ENCODE measurements at places on chromosomes 4 and X. TPM values are rescaled to one million over a fixed set of nuclear protein-coding genes. Genes with fewer than 3 reads are reported as not detected.
A peak's percentile ranks its signal among the peaks of the same experiment; 100 is the strongest.

DNA sequence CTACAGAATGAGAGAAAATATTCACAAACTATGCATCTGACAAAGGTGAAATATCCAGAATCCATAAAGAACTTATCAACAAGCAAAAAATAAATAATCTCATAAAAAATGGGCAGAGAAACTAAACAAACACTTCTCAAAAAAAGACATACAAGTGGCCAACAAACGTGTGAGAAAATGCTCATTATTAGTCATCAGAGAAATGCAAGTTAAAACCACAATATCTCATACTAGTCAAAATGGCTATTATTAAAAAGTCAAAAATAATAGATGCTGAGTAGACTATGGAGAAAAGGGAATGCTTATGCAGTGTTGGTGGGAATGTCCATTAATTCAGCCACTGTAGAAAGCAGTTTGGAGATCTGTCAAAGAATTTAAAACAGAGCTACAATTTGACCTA lies 533.3 kb downstream of the TMA16 start:
- H3K27ac ChIP-seq: no peak overlapping the region
- H3K4me1 ChIP-seq: no peaks in the 10 kb centered on the region
- H3K36me3 ChIP-seq: no peaks in the 10 kb centered on the region
- H3K4me3 ChIP-seq: no peak overlapping the region
- DNase-seq: no peak

DNA sequence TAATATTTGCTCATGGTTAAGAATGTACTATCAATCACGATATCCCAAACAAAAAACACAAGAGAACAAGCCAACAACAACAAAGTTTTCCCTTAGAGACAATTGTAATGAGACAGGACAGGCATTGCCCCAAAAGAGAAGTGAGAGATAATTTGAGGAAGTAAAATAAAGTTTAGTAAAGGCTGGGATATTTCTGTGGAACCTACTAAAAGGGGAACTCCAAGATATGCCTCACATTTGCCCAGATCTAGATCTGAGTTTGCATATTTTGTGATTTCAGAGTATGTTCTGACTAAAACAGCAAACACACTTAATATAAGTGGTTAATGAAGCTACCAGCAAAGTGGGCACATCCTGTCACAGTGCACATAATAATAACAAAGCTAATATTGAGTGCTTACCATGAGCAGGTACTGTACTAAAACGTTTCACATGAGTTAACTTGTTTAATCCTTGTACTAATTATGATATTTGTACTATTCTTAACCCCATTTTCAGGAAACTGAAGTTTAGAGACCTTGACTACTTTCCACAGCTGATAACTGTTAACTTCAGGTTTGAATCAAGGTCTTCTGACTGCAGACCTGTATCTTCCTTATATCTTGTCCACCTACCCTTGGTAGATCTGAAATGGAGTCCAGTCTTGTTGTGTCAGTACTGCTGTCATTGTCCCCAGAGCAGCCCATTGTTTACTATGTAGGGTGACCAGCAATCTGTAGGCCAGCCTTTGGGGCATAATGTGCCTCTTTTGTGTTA lies 26.0 kb upstream of the BMP2K start:
- no peaks in the 10 kb centered on the region for H3K27me3 ChIP-seq
- H3K4me1 ChIP-seq: no peaks in the 10 kb centered on the region
- DNase-seq: no peak
- no peak overlapping the region for H3K4me3 ChIP-seq

GRCh38 chr4:58767598-58767997 lies 1657.4 kb upstream of the IGFBP7 start:
- H3K36me3 ChIP-seq: no peaks in the 10 kb centered on the region
- H3K27me3 ChIP-seq: no peaks in the 10 kb centered on the region
- H3K4me1 ChIP-seq: no peaks in the 10 kb centered on the region
- no peak overlapping the region for H3K4me3 ChIP-seq
- no peak overlapping the region for H3K27ac ChIP-seq

DNA sequence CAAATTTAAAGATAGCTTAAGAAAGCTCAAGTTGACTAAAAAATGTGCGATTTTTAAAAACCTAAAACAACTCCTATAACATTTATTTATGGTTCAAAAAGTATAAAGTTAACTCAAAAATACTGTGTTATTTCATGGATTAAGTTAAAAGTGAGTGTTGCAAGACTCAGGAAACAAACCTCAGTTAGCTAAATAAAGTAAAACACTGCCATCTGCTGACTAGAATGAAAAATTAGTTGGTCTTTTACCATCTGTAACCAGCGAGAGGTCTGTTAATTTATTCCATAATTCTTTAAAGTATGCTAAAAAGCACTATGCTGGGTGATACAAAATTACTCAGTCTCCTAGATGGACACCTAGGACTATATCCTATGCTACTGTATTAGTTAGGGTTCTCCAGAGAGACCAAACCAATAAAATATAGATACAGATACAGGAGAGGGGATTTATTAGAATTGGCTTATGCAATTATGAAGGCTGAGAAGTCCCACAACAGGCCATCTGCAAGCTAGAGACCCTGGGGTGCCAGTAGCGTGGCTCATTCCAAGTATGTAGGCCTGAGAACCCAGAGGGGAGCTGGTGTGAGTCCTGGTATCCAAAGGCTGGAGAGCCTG lies 4.9 kb upstream of the WDFY3 start:
- no peaks in the 10 kb centered on the region for H3K27me3 ChIP-seq
- no peak overlapping the region for H3K4me3 ChIP-seq
- H3K27ac ChIP-seq: no peak overlapping the region
- H3K4me1 ChIP-seq: peaks cover 25% of the 10 kb centered on the region
- H3K36me3 ChIP-seq: no peaks in the 10 kb centered on the region

DNA sequence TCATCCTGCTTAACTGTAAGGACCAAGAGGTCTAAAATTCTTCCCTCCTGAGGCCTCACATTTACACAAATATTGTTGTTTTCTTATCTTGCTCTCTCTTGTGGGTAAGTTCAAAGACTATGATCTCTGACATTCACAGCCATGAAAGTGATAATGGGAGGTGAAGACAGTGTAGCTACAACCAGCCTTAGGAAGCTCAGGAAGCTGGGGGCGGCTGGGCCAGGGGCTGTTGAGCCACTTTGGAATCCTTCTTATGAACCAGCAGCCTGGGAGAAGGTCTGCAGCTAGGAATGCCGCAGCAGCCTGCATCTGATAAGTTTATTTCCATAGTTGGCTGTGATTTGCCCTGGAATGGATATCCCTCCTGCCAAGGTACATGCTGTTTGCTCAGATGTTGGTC lies 316.2 kb downstream of the STIM2 start:
- no peaks in the 10 kb centered on the region for H3K4me1 ChIP-seq
- H3K27me3 ChIP-seq: no peaks in the 10 kb centered on the region

DNA sequence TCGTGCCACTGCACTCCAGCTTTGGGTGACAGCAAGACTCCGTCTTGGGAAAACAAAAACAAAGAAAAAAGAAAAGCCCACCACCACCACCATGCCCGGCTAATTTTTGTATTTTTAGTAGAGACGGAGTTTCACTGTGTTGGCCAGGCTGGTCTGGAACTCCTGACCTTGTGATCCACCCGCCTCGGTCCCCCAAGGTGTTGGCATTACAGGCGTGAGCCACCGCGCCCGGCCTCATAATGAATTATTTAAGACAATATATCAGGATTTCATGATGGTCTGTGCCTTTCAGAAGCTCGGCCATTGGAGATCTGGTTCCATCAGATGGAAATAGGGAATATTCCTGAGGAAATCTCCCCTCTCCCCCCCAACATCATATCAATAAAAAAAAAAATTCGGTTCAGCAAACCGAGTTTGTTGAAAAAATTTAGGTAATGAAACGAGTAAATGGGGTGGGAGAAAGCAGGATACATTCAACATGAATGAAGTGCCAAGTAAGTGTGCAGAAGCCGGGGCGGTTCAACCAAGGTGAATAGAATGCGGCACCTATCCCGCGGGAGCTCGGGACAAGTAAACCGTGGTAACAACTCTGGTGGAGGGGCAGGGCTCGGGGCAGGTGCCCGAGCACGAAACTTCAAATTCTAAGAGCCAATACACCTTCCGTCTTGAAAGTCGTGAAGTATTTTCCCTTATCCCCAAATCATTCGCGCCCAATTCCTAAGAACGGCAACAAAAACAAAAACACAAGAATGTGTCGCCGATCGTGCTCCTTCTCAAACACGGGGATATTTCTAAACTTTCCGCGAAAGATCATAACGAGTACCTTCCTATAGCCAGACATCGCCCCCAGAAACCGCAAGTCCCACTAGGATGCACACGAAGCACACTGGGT lies 773 bp upstream of the TXLNG start:
- no peaks in the 10 kb centered on the region for H3K4me1 ChIP-seq
- peak; percentile 40 for DNase-seq
- peak overlapping the region; percentile 71 for H3K4me3 ChIP-seq
- peak overlapping the region; percentile 87 for H3K27ac ChIP-seq

DNA sequence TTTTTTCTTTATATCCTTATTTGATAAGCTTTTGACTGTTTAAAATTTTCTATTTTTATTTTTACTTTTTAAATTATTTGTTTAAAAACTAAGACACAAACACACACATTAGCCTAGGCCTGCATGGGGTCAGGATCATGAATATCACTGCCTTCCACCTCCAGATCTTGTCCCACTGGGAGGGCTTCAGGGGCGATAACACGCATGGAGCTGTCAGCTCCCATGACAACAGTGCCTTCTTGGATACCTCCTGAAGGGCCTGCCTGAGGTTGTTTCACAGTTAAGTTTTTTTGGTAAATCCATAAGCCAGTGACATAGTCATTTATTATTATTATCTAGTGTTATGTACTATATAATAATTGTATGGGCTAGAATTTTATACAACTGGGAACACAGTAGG lies 85.4 kb upstream of the FAT1 start:
- no peak overlapping the region for H3K27ac ChIP-seq
- H3K36me3 ChIP-seq: no peaks in the 10 kb centered on the region
- H3K4me1 ChIP-seq: no peaks in the 10 kb centered on the region
- DNase-seq: no peak
- no peaks in the 10 kb centered on the region for H3K27me3 ChIP-seq

GRCh38 chrX:150897421-150898320 lies 797 bp downstream of the CD99L2 start:
- peak; percentile 37 for DNase-seq
- peaks cover 6% of the 10 kb centered on the region for H3K4me1 ChIP-seq

DNA sequence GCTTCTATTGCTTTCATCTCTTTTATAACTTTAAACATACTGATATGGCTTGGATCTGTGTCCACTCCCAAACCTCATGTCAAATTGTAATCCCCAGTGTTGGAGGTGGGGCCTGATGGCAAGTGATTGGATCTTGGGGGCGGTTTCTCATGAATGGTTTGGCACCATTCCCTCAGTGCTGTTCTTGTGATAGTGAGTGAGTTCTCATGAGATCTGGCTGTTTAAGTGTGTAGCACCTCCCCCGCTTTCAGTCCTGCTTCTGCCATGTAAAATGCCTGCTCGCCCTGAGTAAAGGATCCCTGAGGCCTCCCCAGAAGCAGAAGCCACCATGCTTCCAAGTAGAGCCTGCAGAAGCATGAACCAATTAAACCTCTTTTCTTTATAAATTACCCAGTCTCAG lies 17.7 kb downstream of the MND1 start:
- no peaks in the 10 kb centered on the region for H3K4me1 ChIP-seq
- no peak overlapping the region for H3K4me3 ChIP-seq
- H3K27me3 ChIP-seq: no peaks in the 10 kb centered on the region
- DNase-seq: no peak
- no peaks in the 10 kb centered on the region for H3K36me3 ChIP-seq
- H3K27ac ChIP-seq: no peak overlapping the region

- H3K36me3 ChIP-seq: no peaks in the 10 kb centered on the region
- H3K4me1 ChIP-seq: no peaks in the 10 kb centered on the region
- no peaks in the 10 kb centered on the region for H3K27me3 ChIP-seq
- no peak for DNase-seq
- H3K4me3 ChIP-seq: no peak overlapping the region
Observed at GRCh38 chr4:62560858-62561257, 1360.7 kb downstream of the ADGRL3 start.

DNA sequence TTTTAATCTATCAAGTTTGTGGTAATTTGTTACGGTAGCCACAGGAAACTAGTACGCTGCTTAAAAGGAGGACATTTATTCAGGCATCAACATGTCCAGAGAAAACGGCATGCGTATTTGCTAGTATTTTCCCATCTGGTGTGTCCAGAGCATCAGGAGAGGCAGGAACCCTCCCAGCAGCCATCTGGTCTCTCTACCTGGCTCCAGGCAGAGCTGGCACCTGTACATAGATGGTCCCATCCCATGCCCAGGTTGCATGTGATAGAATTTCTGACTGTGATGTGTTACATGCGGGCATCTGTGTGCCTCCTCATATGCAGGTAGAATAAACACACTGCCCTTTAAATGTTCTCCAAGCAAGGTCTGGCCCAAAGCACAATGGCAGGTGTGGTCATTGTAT lies 57.9 kb upstream of the PAGE1 start:
- DNase-seq: no peak
- H3K36me3 ChIP-seq: no peaks in the 10 kb centered on the region
- no peak overlapping the region for H3K27ac ChIP-seq
- no peak overlapping the region for H3K4me3 ChIP-seq
- H3K4me1 ChIP-seq: no peaks in the 10 kb centered on the region

- H3K36me3 ChIP-seq: no peaks in the 10 kb centered on the region
- DNase-seq: no peak
- no peak overlapping the region for H3K27ac ChIP-seq
- H3K4me1 ChIP-seq: no peaks in the 10 kb centered on the region
- H3K4me3 ChIP-seq: no peak overlapping the region
Observed at GRCh38 chr4:70337886-70338420, 3.2 kb downstream of the CABS1 start.

- H3K4me3 ChIP-seq: no peak overlapping the region
- no peak overlapping the region for H3K27ac ChIP-seq
- no peak for DNase-seq
- H3K4me1 ChIP-seq: no peaks in the 10 kb centered on the region
- H3K36me3 ChIP-seq: no peaks in the 10 kb centered on the region
- no peaks in the 10 kb centered on the region for H3K27me3 ChIP-seq
Observed at GRCh38 chr4:109410226-109410625, 23.4 kb upstream of the SEC24B start.

GRCh38 chrX:10851809-10852208 lies 231.4 kb upstream of the MID1 start:
- H3K4me3 ChIP-seq: no peak overlapping the region
- H3K4me1 ChIP-seq: no peaks in the 10 kb centered on the region
- H3K27ac ChIP-seq: no peak overlapping the region
- no peaks in the 10 kb centered on the region for H3K36me3 ChIP-seq
- no peak for DNase-seq

DDX53 gene
- total RNA-seq: not detected

GABRG1 gene
- total RNA-seq: not detected

ARHGAP10 gene
- total RNA-seq: 36.1 TPM

CORIN gene
- total RNA-seq: not detected

AR gene
- total RNA-seq: 1.6 TPM

CXXC4 gene
- total RNA-seq: not detected

LAP3 gene
- 152 TPM for total RNA-seq
